ENCODE measurements at places on chromosomes 12 and 14. TPM values are rescaled to one million over a fixed set of nuclear protein-coding genes. Genes with fewer than 3 reads are reported as not detected.

- no peak for DNase-seq
Observed at GRCh38 chr12:22569253-22569652, 24.9 kb upstream of the C2CD5 start.

GRCh38 chr14:32606301-32606700 lies 277.2 kb downstream of the AKAP6 start:
- no peak for DNase-seq

DNA sequence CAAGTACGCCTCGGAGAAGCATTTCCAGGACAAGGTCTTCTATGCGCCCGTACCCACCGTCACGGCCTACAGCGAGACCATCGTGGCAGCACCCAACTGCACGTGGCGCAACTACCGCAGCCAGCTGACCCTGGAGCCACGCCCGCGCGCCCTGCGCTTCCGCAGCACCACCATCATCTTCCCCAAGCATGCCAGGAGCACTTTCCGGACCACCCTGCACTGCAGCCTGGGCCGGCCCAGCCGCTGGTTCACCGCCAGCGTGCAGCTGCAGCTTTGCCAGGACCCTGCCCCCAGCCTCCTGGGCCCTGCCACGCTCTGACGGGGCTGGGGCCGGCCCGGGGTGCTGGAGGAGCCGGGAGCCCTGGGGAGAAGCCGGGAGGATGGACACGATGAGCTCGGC lies 19.3 kb downstream of the RFLNA start:
- no peak for DNase-seq

DNA sequence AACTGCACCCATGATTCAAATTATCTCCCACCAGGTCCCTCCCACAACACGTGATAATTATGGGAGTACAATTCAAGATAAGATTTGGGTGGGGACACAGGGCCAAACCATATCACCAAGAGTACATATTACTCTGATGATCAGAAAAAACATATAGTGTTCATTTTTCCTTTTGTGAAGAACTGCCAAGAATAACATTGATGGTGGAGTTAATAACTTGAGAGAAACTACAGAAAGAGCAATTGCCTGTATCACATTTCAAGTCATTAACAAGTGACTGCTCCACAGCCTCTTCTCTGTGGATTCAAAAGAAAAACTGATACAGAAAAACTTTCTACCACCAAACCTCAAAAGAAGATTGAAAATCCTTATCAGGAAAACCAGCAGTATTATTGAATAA lies 34.7 kb downstream of the GRIP1 start:
- no peak for DNase-seq

DNA sequence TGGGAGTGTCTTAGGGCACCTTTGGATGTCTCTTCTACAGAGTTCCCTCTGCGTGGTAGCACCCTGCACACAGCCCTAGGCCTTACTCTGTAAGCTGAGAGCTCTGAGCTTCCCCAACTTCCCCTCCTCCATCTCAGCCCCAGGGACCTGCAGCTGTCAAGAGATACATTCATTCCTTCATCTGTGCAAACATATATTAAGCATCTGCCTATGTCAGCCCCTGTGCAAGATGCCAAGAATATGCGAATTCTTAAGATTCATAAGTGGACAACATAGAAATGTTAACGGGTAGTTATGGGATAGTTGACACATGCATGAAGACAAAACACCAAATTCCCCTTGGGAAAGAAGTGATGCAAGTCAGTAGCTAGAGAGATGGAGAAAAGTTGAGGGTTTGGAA lies 190.8 kb downstream of the SLC41A2 start:
- DNase-seq = no peak

GRCh38 chr12:109727039-109727723 lies 13.6 kb downstream of the FAM222A start:
- DNase-seq = no peak

DNA sequence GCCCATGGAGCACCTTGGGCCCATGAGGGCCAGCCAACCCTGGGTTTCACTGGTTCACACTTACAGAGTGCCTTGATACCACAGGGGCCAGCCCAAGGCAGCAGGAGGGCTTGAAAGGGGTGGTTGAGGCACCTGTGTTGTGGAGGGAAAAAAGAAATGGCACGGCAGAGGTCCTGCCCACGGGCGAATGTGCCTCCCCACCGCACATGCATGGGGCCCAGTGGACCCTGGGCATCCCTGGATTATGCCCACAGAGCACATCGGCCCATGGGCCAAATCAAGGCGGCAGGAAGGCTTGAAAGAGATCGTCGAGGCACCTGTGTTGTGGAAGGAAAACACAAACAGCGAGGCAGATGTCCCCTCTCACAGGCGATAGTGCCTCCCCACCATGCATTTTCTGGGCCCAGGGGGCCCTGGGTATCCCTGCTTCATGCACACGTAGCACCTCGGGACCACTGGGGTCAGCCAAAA lies 378.1 kb downstream of the ALG10 start:
- no peak for DNase-seq

DNA sequence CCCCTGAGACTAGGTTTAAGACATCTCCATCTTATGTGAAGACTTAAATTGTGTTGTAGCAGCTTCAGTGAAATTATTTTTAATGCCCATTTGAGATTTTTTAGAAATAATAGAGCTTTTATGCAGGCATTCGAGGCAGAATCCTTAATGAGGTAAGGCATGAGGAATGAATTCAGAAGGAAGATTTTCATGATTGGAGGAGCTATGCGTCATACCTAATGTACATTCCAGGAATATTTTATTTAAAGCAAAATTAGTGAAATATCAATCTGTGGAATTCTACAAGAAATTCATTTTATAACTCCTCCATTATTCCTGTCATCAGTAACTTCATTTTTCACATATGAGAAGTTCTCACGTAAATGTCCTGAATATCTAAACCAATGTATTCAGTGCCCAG lies 36.0 kb upstream of the GARIN6 start:
- no peak for DNase-seq

- no peak for DNase-seq
Observed at GRCh38 chr12:66359300-66359699, 57.0 kb downstream of the HELB start.

GRCh38 chr12:131047789-131048610 lies 94.3 kb downstream of the ADGRD1 start:
- DNase-seq = no peak

DNA sequence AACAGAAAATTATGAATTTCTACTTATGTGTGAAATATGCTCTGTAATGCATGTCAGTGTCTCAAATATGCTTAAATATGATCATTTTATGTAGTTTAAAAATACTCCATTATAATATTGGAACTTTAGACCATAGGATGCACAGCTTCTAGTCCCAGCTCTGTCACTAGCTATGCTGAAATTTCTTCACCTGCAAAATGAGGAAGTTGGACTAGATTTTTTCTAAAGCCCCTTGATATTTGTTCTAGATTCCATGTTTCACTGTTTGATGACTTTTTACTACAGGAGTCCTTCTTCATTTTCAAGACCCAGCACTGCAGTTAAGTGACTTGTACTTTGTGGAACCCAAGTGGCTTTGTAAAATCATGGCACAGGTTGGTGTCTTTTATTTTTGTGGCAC lies 90.1 kb downstream of the LRRK2 start:
- no peak for DNase-seq

DNA sequence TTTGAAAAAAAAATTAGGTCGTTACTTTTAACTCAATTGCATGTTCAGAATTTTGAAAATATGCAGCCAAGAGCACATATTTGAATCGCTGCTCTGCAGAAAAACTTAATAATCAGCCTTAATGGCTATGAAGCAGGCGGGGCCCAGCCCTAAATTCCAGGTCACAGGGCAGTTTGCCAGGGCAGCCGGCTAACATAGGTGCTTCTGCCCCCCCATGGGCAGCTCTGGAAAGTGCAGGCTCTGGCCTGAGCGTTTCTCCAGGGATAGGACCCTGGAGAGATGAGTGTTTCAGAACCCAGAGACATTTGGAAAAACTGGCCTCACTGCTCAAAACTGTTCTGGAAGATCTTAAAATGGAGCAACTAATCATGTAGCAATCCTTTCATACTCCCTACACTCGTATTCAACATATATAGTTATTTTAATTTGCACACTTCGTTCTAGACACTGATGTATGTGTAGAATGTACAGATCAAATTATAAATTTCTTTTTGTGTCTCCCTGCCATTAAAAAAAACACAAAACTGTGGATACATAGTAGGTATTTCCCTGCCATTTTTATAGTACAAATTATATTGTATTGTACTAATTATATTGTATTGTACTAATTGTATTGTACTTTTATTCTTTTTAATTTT lies 26.0 kb upstream of the PTGR2 start:
- peak; percentile 55 for DNase-seq

GRCh38 chr14:72708708-72709475 lies 185.0 kb downstream of the DPF3 start:
- DNase-seq = no peak

GRCh38 chr12:2941524-2941923 lies 17.7 kb upstream of the TEAD4 start:
- no peak for DNase-seq

DNA sequence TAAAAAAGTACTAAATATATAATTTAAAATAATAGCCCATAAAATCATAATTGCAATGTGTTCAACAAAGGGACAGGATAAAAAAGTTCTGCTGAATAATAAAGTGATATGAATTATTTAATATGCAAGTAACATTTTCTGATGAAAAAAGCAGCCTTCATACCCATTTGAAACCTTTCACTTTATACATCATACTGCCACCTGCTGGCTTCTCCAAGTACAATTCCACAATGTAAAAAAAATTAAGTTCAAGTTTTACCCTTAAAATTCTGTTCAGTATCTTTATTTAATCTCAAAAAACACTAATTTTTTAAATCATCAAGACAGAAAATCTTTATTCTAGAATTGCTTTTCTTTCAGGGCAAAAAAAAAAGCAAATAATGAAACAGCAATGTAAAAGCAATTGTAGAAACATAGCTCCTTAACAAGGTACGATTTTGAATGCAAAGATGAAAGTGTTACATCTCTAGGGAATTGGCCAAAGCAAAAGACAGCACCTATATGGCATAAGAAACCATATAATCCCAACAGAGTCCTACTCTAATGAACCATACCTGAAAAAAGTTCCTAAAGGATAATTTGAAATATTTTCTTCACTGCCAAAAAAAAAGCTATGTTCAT lies 15.0 kb downstream of the MDM1 start:
- DNase-seq = peak; percentile 49

GRCh38 chr12:57135527-57136326 lies 7.4 kb downstream of the LRP1 start:
- no peak for DNase-seq

GRCh38 chr12:132465269-132466190 lies 24.4 kb upstream of the FBRSL1 start:
- DNase-seq = no peak

DNA sequence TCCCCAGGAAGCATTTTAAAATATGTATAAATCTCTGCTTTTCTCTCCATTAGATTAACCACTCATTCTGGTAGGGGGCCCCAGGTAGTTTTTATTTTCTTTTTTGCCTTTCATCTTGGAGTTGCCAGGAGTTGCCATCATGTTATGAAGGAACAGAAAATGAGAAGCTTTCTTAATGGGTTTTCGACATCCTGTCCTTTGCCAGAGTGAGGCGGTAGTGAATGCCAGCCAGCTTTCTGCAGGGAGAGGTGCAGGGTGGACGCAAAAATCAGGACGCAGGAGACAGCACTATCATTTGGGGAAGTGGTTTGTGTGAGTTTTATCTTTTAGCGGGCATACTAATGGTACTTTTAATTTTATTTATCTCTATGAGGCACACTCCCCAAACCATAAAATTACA lies 1.7 kb downstream of the RASSF8 start:
- peak; percentile 67 for DNase-seq

DNA sequence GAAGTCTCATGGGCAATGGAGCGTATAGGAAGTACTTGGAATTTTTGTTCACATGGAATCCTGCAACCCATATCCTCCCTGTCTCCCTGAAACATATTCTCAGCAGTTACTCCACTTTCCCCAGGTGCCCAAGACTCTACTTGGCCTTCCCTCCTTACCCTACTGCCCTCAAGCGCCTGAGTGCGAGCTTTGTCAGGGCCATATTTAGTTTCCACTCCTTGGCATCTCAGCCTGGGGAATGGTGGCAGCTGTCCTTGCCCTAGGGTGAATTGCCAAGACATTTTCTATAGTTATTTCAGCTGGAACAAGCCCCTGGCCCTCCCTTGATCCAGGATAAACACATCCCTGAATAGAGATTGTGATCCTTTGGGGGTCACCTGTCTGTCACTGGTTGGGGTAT lies 569.3 kb upstream of the LRFN5 start:
- no peak for DNase-seq

The HOXC13 gene
- not detected for total RNA-seq

The COQ10A gene
- total RNA-seq = 17.2 TPM

The CEBPE gene
- 0.81 TPM for total RNA-seq

The LIN7A gene
- total RNA-seq = 0.81 TPM

The CD69 gene
- 545 TPM for total RNA-seq
